ENCODE measurements at places on chromosomes 2 and 18.

GRCh38 chr18:23614891-23615290 is 28.6 kb upstream of the NPC1 start:
- DNase-seq, result no peak

GRCh38 chr2:182593394-182593975 is 122.6 kb upstream of the DNAJC10 start:
- DNase-seq, result no peak

- no peak for DNase-seq
Measured at GRCh38 chr18:69590150-69590549, 189.5 kb downstream of the DOK6 start.

- no peak for DNase-seq
Measured at GRCh38 chr2:37857575-37858399, 67.3 kb upstream of the RMDN2 start.

DNA sequence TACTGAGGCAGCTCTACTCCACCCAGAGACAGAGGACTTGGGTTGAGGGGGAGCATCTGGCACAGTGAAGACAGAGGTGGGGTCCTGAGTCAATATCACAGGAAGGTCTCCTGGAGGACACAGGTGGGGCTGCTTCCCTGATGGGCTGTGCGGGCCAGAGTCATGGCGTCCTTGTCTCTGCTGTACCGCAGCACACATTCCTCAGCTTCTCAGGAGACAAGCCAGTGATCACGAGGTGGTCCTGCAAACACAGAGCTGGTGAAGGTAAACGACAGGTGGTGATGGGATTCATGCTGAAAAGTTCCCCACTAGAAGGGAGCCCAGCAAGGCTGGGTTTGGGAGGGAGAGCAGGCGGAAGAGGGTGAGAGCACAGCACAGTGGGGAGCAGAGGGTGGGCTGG is 9.7 kb downstream of the TCF23 start:
- no peak for DNase-seq

GRCh38 chr2:39394516-39394961 is 42.5 kb downstream of the MAP4K3 start:
- no peak for DNase-seq

DNA sequence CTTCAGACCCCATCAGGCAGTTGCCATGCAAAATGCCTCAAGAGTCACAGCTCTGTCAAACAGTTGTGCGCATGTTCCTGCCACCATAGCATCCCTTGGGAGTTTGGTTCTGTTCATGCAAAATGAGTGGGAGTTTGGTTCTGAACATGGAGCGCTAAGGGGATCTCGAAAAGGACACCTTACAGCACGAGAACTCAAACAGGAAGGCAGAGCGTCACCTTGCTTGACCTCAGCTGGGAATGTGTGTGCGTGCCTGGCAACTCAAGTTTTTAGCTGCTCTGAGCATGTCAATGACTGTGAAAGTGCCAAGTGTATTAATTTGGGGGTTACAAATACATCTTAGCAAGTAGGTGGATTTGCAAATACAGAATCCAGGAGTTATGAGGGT is 16.6 kb downstream of the MALL start:
- DNase-seq, result no peak

DNA sequence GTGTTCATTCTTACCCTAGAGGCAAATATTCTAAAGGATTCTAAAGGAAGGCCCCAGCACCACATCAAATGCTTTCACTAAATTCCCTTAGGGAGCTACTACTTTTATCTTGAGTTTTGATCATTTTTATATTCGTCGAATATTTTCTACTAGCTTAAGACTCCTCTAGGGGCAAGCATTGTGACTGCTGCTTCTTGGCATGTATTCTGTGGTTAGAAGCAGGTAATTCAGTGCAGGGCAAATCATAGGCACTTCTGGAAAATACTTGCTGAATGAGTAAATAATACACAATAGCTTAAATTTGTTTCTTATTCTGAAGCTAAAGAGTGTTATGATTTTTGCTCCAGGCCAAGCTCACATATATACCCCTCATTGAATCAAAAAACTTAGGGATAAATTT is 136.4 kb downstream of the LRP2 start:
- DNase-seq, result no peak

DNA sequence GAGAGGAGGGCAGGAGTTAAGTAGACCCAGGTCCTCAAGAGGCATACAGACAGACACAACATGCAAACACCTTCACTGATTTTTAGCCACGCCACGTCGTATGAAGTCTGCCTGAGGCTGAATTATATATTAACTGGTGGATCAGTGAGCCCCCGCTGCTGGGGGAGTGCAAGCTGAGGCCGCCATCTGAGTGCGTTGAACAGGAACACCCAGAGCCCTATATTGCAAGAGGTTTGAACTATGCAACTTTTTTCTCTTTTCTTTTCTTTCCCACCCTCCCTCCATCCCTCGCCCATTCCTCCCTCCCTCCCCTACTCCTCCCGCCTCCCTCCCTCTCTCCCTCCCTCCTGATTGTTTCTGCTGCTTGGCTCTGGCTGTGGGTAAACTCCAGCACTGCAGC is 30.2 kb downstream of the SETBP1 start:
- no peak for DNase-seq

- no peak for DNase-seq
Measured at GRCh38 chr2:217360111-217360510, 500.2 kb upstream of the TNP1 start.

GRCh38 chr2:210063306-210063705 is 60.9 kb downstream of the RPE start:
- DNase-seq, result no peak

DNA sequence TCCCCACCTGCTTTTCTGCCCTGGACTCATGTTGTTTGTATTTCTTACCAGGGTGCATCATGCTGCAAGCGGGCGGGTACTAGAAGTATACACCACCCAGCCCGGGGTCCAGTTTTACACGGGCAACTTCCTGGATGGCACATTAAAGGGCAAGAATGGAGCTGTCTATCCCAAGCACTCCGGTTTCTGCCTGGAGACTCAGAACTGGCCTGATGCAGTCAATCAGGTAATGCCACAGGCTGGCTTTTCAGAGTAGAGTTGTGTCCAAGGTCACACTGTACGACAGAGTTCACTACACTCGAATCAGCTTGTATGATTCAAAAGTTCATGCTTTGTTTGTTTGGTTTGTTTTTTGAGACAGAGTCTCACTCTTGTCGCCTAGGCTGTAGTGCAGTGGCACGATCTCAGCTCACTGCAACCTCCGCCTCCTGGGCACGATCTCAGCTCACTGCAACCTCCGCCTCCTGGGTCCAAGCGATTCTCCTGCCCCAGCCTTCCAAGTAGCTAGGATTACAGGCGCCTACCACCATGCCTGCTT is 19.4 kb downstream of the SRSF7 start:
- no peak for DNase-seq

DNA sequence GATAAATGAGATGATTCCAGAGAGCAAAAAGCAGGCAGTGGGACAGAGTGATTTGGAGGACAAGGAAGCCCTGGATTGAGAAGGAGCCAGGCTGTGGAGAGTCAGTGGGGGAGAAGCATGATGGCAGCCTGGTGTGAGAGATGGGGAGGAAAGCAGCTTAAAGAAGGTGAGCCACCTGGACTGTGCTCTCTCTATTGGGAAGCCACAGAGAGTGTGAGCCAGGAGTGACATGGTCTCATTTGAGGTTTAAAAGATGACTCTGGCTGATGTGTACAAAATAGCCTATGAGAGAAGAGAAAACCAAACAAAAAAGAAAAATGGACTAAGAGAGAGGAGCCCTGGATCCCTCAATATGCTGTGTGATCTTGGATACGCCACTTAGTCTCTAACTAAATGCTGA is 12.9 kb upstream of the EPAS1 start:
- no peak for DNase-seq

- DNase-seq, result no peak
Measured at GRCh38 chr18:35778850-35779627, 193.4 kb upstream of the RMP24 start.

DNA sequence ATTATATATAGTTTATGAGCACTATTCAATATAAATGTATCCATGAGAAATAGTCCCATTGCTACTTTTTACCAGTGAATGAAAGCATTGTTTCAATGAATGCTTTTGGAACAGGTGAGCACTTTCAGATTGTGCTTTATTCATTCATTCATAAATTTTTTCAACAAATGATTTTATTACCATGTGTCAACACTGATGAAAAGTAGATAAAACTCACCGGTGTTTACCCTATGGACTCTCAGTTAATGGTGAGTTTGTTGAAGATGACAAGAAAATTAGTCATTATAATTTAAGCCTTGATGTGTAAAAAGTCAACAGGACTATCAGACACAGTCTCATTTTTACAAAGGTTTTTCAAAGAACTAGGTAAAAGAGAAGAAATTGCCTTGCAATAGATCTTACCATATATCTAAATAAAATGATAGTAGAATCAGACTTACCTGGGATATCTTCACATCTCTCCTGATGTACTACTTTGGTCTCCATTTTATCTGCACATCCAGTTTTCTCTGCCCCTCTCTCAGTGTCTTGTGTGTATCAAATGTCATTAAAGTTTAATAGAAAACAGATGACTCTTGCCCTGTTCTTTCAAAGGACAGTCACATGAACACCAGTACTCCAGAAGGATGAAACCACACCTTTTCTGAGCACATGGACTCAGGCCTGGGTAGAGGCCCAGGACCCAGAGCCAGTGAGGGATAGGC is 325.3 kb upstream of the RND3 start:
- no peak for DNase-seq

DNA sequence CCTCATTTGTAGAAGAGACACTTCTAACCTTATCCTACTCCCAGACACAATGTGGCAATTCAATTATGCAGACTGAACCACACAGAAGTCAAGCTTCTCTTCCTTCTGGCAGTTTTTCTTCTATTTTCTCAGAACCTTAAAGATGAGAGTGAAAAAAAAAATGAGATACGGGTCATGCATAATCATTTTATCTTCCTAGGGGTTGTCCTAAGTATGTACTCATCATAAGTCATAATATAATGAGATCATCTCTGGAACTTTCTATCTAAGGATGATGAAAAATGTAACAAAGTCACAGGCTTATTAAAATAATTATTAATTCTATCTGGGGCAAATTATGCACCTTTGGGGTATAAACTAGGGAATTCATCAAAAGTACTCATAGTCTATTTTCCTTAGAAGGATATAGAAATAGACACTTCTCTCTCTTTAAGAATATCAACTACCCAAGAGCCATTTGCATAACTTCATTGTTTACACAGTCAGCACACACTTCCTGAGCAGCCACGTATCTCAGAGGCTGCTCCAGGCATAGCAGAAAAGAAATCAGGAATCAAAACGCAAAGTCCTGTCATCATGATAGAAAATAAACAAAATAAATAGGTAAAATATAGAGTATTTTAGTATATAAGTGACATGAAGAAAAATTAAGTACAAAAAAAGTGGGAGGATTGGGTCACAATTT is 345.9 kb upstream of the SPHKAP start:
- DNase-seq, result no peak

DNA sequence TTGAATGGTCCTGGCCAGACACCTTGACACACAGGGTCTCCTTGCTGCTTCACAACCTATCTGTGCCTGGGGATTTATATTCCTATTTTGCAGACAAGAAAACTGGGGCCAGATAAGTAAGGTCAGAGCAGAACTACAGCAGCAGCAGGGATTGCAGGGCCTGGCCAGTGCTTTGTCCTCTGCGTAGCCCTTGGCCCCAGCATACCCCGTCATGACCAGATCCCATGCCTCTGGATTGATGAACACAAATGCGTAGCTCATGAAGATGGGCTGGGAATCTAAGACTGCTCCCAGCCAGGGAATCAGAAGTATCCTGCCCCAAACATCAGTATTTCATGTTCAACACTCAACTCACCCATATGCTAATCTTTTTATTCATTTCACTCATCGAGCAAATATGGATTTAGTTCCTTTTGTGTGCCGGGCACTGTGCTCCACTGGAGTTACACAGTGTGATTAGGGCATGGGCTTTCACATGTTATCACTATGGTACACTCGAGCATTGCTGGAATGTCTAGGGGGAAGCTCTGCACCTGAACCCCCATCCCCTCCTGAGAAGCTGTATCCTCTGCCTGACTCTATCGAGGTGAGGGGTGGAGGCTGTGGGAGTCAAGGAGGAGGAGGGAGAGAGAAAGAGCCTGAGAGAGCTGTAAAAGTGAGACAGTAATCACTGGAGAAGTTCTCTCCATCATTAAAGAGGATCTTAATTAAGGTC is 143.3 kb downstream of the CYP26B1 start:
- DNase-seq, result no peak

DNA sequence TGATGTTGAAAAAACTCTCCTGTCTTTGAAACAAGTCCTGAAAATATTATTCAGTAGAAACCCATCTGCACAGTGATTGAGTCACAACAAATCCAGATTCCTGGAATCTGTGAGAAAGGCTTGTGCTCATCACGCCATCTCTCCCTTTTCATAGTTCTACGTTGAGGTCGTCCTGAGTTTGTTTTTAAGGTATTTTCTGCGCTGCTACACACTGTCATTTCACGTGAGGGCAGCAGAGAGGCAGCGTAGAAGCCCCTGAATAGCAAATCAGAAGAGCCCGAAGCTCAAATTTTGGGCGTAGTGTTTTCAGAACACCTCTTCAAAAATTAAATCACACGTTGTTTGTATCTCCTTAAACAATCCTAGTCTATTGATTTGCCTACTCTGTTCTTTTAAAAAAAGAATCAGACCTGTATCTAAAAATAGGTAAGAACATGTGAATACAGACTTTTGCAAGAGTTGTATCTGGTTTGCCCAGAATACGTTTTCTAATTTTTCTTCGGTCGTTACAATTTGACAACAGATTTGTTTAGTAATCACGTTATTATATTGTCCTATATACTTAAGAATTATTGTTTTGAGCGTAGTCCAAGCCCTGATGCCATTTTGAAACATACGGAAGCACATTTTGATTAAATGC is 61.6 kb upstream of the SLC38A11 start:
- no peak for DNase-seq

GRCh38 chr18:48866856-48867255 is 83.9 kb downstream of the SMAD7 start:
- DNase-seq, result no peak

DNA sequence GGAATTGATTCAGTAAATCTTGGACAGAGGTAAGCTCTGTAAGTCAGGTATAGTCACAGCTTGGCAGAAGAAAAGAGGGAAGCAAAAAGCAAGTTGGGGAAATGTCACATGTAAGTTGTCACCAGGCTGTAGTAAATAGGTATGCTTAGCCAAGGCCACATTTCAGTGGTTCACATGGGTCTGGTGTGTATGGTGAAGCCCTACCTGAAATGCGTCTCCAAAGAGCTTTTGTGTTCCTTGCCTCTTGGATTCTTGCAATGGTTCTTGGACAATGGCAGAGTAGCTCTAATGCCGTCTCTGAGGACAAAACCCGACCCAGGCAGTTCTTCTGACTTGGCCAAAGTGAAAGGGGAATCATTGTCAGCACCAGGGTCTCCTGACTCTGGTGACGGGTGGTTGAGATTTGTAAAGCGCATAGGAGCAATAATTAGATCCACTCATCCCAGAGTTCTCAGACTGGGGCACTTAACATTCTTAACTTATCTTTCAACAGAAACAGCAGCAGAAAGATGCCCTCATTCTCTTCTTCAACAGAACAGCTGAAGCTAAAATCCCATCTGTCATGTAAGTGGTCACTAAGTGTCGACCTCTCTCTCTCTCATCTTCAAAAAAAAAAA is 34.4 kb upstream of the RPL37A start:
- no peak for DNase-seq

- no peak for DNase-seq
Measured at GRCh38 chr2:108570416-108570815, 36.1 kb downstream of the LIMS1 start.
